ENCODE measurements at places on chromosomes 6 and 20.

- no peak for DNase-seq
Measured at GRCh38 chr20:9458138-9458796, 56.1 kb upstream of the LAMP5 start.

DNA sequence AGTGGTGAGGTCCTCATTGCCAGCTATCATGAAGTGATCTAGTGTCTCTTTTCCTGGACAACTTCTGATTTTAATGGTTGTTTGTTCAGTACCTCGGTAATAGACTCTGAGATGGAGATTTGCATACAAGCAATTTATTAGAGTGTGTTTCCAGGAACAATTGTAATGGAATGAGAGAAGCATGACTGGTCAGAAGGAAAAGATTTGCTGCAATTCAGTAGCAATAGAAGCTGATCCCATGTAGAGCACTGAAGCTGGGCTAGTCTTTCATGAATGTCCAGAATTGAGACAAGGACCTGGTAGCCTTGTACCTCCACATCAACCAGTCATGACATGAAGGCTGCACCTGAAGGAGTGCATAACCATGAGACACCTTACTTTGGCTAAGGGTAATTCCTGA, 526.5 kb downstream of the NKAIN2 start:
- DNase-seq = no peak

DNA sequence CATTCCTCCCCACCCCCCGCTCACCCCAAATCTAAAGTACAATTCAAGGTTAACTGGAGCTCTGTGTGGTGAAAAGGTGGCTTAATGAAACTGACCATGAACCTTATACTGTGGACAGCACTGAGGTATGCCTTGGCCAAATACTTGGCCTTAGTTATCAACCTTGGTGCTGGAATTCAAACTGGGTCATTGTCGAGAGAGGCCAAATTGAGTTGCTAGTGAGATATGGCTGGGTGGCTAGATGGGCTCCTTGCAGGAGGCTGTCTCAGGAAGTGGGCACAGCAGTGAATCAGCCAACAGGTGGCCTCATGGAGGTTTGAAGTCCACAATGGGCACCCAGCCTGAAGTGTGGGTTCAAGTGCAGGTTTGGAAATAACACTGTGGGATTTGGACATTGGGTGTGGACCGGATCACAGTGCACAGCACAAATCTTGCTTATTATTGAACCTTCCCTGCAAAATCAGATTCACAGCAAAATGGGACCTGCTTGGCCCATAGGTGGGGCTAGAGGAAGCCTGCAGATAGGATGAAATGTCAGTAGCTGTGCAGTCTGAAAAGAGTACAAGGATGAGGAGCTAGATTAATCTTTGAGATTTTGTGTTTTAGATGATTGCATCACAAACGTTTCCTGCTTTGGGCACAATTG, 5.6 kb upstream of the BTBD3 start:
- DNase-seq = no peak

- DNase-seq = no peak
Measured at GRCh38 chr20:37726321-37726720, 32.5 kb downstream of the CTNNBL1 start.

DNA sequence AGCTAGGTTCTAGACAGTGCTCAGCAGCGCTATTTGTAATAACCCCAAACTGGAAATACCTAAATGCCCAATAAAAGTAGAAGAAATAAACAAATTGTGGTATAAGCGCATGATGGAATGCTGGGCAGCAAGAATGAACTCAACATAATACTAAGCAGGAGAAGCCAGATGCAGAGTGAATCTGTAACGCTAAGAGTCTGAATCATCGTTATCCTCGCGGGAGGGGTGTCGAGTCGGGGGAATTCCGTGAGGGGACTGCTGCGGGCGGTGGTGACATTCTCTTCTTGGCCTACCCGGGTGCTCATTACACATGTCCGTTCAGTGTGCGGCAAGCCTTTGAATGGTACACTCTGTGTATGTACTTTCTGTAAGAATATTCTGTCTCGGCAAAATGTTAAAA, 83.7 kb downstream of the SULF2 start:
- DNase-seq = no peak

DNA sequence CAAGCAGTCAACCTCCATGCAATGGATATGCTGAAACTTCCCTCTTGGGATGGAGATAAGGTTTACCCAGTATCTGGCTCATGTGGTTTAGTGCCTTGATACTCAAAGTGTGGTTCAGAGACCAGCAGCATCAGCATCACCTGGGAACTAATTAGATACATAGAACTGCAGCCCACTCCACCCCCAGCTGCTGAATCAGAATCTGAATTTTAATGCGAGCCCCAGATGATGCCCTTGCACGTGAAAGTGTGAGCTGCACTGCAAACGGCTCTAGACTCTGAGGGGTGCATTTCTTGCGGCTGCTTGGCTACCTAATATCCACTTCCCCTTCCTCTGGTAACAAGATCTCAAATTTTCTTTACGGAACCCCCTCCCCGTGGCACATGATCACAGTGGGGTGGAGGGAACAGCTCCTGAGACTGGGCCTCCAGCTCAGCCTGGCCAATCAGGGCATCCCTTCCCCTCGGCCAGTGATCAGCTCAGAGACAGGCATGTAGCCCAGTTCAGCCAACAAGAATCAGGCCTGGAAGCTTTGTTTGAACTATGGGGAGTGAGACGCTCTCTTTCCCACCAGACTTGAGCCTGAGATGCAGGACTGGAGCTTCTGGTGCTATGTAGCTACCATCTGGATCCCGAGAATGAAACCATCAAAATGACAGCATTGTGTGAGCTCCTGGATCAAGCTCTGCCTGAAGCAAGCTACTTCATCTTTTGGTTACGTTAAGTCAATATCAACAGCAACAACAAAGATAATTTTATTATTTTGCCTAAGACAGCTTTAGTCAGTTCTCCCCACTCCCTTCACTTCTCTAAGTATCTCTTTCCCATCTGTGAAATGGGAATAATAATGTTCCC, 12.8 kb downstream of the KCNK15 start:
- DNase-seq = no peak

- DNase-seq = no peak
Measured at GRCh38 chr6:83696674-83697073, 12.2 kb downstream of the SNAP91 start.

All from activated T-helper 1 cell treated with anti-CD3 and anti-CD28 coated beads, Interleukin-2, amount 50 U/mL, for 16 hours (primary cell).